ENCODE measurements at places on chromosomes 1 and 21. TPM values are rescaled to one million over a fixed set of nuclear protein-coding genes. Genes with fewer than 3 reads are reported as not detected.

The SYCP1 gene
- polyA plus RNA-seq = not detected

The SMCP gene
- polyA plus RNA-seq = not detected

The OR2L13 gene
- not detected for polyA plus RNA-seq

The CYP4X1 gene
- 2.0 TPM for polyA plus RNA-seq

The SEC16B gene
- polyA plus RNA-seq = 0.94 TPM

The ROR1 gene
- polyA plus RNA-seq = 33.6 TPM

The MCOLN3 gene
- 4.9 TPM for polyA plus RNA-seq

The CYP4A11 gene
- not detected for polyA plus RNA-seq

The PIK3C2B gene
- polyA plus RNA-seq = 20.4 TPM

The TP73 gene
- 4.2 TPM for polyA plus RNA-seq

The RUNX1 gene
- polyA plus RNA-seq = 0.11 TPM

The PSMB2 gene
- polyA plus RNA-seq = 94.0 TPM

The CLCA4 gene
- polyA plus RNA-seq = not detected

The CFHR3 gene
- polyA plus RNA-seq = 0.20 TPM

The CFHR1 gene
- not detected for polyA plus RNA-seq

The PTGS2 gene
- polyA plus RNA-seq = 0.28 TPM
